ENCODE measurements at places on chromosomes 6 and 20. TPM values are rescaled to one million over a fixed set of nuclear protein-coding genes. Genes with fewer than 3 reads are reported as not detected.

Gene SRMS
- total RNA-seq: not detected

DNA sequence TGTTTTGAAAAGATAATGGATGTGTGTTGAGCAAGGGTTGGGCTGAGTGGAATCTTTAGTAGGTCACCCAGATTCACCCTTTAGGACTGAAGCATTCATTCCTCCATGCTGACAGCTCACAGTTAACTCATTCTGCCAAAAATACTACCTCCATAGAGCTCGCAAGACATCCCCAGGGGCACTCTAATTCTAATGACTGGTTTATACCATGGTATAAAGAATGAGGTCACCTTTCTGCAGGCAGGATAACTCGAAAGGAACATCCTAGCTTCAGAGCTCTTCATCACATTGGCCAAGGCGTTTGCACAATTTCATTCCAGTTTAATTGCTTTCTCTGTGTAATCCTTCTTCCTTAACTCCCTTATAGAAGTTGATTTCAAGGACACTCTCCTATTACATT lies 1257.2 kb upstream of the EYS start:
- DNase-seq: no peak

DNA sequence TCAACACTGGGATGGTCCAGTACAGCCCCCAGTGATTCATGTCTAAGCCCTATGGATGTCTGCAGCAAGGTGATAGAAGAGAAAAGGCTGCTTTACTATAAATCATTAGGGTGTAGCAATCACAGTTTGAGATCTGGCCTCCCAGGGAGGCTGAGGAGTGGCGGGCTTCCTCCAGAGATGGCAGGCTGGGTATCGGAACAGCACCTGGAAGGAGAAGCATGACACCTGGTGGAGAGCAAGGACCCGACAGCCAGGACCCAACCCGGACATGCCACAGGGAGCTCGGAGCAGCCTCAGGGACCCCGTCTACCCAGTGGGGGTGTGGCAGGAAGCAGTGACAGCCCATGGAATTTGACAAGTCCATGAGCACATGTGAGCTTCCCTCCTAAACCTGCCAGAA lies 114.8 kb upstream of the CD93 start:
- peak; percentile 32 for DNase-seq

- DNase-seq: peak; percentile 78
Measured at GRCh38 chr6:69866770-69867638, 648 bp downstream of the COL19A1 start.

All from psoas muscle (tissue), 8 donors.